ENCODE measurements at places on chromosomes 2 and 18. TPM values are rescaled to one million over a fixed set of nuclear protein-coding genes. Genes with fewer than 3 reads are reported as not detected.
A peak's percentile ranks its signal among the peaks of the same experiment; 100 is the strongest.

RAD51AP2 gene
- not detected for total RNA-seq

GRP gene
- total RNA-seq: not detected

RANBP2 gene
- 67.9 TPM for total RNA-seq

DNA sequence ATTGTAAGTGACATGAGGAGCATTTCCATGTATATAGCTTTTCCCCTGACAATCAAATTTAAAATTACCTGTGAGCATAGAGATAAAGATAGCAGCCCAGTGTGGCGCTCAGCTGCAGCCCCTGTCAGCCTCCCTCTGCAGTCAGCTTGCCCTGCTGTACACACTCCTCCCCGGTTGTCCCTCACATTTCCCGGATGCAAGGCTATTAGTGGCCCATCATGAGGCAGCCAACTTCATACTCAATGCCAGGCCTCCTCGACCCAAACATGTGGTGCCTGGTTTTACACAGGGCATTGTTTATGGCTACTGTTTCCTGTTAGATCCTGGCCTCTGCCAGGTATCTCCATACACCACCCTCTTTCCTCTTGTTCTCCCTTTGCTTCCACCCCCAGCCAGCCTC, 116.1 kb upstream of the SH3BP4 start:
- no peak for DNase-seq

DNA sequence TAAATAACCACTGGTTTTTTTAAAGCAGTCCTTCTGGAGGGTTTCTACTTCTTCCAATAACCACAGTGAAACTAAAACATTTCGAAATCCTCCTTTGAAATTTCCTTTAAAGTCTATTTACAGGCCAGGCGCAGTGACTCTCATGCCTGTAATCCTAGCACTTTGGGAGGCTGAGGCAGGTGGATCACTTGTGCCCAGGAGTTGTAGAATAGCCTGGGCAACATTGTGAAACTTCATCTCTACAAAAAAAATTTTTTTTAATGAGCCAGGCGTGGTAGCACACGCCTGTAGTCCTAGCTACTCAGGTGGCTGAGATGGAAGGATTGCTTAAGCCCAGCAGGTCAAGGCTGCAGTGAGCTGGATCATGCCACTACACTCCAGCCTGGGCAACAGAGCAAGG, 15.2 kb downstream of the KIDINS220 start:
- no peak for DNase-seq

GRCh38 chr18:10398571-10398970, 55.9 kb upstream of the APCDD1 start:
- no peak for DNase-seq

DNA sequence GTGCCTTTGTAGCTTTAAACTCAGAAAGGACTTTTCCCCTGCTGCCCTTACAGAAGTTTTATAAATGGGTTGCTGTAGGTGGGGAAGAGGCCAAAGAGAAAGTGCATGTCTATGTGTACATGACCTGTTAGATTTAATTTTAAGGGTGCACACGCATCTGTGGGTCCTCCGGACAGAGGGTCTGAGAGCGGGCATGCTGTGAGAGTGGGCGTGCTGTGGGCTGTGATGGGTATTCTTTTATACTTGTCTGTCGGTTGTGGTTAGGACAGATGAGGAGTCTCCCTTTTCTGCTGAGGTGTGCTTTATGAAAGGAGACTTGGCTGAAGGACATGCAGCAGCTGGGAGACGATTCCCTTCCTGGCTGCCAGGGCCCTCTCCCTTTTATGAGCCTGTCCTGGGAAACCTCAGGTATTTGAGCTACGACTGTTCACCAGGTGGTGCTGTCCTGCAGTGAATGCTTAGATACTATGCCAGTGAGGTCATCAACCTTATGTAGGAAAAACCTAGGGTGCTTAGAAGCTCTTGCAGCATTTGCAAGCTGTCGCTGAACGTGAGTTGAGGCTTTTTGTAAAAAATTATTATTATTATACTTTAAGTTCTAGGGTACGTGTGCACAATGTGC, 67.5 kb downstream of the TANC1 start:
- peak; percentile 55 for DNase-seq

GRCh38 chr2:85611705-85612587, at the start of gene C2orf68:
Gene C2orf68, minus strand, starts transcription at chr2:85612066. Its CDS starts 82 bp downstream, at chr2:85611984.
- peak; percentile 92 for DNase-seq

GRCh38 chr2:82834893-82835292, 1624.2 kb downstream of the SUCLG1 start:
- no peak for DNase-seq

GRCh38 chr2:203583084-203583695, 48.1 kb upstream of the RAPH1 start:
- DNase-seq: no peak
